ENCODE measurements at places on chromosomes 1 and 21.

GRCh38 chr21:45380566-45380965 is 24.4 kb upstream of the COL18A1 start:
- no peak for DNase-seq

GRCh38 chr1:93770640-93771039 is 89.0 kb upstream of the BCAR3 start:
- no peak for DNase-seq

DNA sequence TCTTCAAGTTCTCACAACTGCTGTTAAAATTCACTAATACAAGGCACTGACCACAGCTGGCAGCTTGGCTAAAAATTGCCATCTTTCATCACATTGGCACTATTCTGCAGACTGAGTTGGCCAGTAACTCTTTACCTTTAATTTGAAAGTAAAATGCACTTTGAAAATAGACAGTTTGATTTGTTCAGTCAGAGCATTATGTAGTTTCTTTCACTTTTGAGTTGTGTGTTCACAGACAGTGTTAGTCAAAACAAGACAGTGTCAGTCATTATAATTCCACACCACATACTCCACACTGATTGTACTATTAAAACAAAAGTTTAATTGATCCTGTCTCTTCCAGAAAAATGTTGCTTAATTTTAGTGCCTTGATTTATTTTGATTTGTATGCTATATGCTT is 160.7 kb downstream of the SDCCAG8 start:
- no peak for DNase-seq

DNA sequence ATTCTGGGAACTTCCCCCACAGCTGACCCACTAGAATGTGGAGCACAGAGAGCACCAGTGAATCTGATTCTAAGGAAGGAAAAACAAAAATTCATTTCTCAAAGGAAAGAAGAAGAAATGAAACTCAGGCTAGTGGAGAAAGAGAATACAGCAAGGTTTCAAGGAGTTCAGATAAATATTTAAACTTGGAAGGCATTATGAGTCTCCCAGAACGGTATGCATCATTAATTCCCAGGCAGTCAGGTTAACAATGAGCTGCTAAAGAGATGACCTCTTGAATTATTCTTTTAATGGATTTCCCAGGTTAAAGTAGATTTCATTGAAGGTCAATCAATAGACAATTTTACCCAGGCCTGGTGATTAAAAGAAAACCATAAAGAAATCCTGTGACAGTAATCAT is 103.6 kb upstream of the KAZN start:
- DNase-seq, result no peak

DNA sequence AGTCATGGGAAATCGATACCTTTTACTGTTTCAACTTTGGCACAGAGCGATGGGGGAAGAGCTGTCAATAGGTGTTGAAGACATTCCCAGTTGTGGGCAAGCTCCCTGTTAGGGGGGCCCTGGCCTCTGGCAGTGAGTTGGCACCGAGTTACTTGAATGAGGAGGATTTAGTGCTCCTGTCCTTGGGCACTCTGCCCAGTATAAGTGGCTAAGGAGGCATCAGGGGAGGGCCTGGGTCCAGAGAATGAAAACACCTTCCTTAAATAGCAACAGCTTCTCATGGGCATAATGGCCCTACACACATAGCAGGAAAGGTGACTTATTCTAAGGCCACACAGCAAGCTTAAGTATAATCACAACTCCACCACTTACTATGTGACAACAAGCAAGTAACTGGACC is 664.4 kb downstream of the PTPRU start:
- no peak for DNase-seq

DNA sequence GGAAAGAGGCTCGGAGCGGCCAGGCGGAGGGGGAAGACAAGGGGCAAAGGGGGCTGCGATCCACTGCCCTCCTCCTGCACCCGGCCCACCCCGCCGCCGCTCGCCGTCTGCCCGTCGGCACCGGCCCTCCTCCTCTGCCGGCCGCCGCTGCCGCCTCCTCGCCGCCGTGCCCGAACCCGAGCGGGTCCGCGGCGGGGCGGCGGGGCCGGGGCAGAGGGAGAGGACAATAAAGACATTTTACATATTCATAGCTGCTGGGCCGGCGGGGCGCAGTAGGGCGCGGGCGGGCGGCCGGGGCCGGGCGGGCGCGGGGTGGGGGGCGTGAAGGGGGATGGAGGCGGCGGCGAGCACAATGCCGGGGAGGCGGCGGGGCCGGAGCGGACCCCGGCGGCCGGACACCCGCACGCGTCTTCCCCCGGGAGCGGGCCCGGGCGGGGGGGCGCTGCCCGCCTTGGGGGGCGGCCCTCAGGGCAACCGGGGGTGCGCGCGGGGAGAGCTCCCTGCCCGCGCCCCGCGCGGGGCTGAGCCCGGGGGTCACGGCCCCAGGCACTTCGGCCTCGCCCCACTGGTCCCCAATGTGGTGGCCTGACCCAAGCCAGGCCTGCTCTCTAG is 546 bp downstream of the POU2F1 start:
- DNase-seq, result no peak

DNA sequence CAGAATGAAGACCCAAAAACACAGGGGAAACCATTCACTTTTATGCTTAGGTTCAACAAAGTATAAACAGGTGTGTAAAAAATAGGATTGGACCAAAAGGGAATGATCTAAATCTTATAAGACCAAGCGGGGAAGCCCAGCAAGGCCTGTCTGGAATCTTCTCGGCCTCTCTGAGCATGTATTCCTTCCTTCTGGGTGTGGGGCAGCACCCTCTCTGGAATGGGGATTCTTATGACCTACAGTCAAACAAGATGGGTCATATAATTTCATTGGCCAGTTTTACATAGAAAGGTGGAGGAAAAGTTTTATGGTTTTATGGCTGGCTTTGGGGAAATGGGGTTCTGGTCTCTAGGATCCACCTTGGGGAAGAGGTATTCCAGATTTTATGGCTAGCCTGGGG is 11.2 kb downstream of the KCNK1 start:
- no peak for DNase-seq

All from stimulated activated CD8-positive, alpha-beta memory T cell treated with anti-CD3 and anti-CD28 coated beads, Interleukin-12 subunit alpha, Interleukin-12 subunit beta, amount 100 ng/mL, for 4 hours (primary cell).